Astrocyte of the cerebellum (primary cell): ENCODE measurements at places on chromosomes 3 and 15.
A peak's percentile ranks its signal among the peaks of the same experiment; 100 is the strongest.

- peak; percentile 26 for DNase-seq
Measured at GRCh38 chr15:99504823-99505551, 60.8 kb upstream of the MEF2A start.

- no peak for DNase-seq
Measured at GRCh38 chr15:64197425-64197824, 34.6 kb upstream of the PPIB start.

GRCh38 chr3:59839810-59840515 is 790.1 kb upstream of the CFAP20DC start:
- DNase-seq, result no peak

- DNase-seq, result no peak
Measured at GRCh38 chr3:123319760-123320159, 118.0 kb downstream of the SEC22A start.

- DNase-seq, result no peak
Measured at GRCh38 chr3:8197384-8197783, 304.2 kb upstream of the LMCD1 start.

- no peak for DNase-seq
Measured at GRCh38 chr3:50204804-50205412, at the start of gene SLC38A3. Gene SLC38A3, plus strand, starts transcription at chr3:50205271. Its CDS starts 8,929 bp downstream, at chr3:50214200.
